SHP77 (cell line): ENCODE measurements at places on chromosomes 1 and 21.

DNA sequence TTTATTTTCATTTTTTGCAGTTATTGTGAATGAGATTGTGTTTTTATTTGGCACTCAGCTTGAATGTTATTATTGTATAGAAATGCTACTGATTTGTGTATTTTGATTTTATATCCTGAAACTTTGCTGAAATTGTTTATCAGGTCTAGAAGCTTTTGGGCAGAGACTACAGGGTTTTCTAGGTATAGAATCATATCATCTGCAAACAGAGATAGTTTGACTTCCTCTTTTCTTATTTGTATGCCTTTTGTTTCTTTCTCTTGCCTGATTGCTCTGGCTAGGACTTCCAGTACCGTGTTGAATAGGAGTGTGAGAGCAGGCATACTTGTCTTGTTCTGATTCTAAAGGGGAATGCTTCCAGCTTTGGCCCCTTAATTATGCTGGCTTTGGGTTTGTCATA is 27.3 kb downstream of the ZNF691 start:
- DNase-seq, result no peak

- no peak for DNase-seq
Measured at GRCh38 chr21:26412885-26413284, 160.2 kb downstream of the CYYR1 start.

- no peak for DNase-seq
Measured at GRCh38 chr1:170676628-170677027, 12.7 kb downstream of the PRRX1 start.

DNA sequence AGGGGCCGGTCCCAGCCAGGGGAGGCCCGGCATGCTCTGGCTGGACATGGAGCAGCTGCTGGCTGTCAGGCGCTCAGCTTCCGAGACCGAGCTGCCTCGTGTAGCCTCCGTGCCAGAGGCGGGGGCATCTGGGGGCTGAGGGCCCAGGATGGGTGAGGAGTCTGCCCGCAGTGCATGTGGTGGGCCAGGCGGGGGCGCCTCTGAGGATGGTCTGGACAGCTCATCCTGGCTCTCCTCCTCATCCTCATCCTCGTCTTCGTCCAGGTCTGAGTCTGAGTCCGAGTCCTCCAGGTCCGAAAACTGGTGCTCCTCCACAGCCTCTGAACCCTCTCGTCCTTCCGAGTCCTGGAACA is 28.9 kb upstream of the EDN2 start:
- no peak for DNase-seq

- DNase-seq, result no peak
Measured at GRCh38 chr1:70887936-70888335, 159.7 kb downstream of the PTGER3 start.

DNA sequence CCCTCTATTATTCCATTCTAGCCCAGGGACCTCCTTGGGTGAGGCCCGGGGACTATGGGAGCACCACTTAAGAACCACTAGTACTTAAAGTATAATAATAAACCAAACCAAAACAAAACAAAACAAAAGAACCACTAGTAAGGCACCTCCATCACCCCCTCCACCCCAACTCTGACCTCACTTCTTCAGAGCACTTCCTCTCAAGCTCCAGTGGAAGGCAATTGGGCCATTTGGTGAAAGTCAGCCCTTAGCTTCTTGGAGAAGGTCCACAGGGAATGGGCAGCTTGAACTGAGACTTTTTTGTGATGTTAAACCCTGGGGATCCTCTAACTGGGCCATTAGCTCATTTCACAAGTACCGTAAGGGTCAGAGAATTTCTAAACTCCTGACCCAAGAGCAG is 237.3 kb downstream of the RHOU start:
- no peak for DNase-seq
